ENCODE measurements at places on chromosomes 5 and 9.
A peak's percentile ranks its signal among the peaks of the same experiment; 100 is the strongest.

DNA sequence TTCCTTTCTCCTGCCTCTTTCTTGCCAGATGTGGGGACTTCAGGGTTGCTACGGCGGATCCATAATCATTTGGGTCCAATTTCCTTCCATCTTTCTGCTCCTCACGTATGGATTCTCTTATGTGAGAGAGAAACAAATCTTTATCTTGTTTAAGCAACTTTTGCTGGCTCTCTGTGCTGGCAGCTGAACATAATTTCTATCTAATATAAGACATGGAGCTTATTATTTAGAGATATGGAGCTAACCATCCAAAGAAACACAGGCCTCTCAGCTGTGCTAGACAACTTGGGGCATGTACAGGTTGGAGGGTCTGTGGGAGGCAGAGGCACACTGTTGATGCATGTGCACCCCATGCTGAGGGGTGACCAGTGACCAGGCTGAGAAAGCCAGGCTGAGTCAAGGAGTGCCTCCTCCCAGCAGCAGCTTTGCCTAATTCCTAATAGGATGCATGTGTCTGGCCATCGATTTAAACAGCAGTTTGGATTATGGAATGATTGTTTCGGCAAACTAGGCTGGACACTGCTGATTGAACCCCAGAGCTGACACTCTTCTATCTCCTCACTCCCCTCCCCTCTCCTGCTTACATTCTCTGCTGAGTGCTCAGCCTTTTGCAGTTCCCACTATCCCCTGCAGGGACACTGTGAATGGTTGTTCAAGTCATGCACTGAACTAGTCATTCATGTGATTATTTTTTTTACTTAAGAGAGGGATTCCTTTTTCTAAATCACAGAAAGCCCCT, 195.8 kb downstream of the ERCC6L2 start:
- DNase-seq: no peak

DNA sequence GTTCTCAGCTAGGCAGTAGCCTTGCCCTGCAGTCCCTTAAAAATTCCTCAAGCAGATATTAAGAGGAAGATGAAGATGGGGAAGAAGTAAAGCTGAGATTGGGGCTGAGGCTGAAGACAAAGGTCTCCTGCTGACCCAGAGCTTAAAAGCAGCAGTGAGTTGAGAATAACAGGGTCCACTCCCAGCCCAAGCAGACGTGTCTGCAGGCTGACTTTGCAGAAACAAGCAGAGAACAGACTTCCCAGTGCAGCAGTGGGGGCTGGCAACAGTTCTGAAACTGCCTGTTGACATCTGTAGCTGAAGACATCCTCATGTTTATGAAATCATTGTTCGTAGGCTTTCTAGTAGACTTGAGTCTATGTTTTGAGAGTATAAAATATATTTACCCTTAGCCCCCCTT, 1.1 kb downstream of the CTXN3 start:
- DNase-seq: no peak

DNA sequence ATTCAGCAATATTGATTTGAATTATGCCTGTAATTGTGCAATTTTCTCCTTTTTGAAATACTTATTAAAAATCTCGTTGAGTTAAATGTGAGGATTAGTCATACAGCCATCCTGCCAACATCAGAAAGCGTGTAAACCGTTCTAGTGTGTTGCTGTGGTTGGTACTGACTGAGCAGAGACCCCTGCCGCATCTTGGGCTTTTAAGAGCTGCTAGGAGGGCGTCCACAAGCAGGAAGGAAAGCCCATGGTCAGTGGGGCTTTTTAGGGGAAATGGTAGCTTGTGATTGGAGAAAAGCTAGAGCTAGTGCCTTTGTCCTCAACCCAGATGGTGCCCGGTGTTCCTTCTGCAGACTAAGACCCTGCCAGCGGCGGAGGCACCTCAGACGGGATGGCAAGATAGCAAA, 1.3 kb downstream of the SDHA start:
- no peak for DNase-seq

GRCh38 chr5:65087154-65087553, 318.4 kb downstream of the CWC27 start:
- no peak for DNase-seq

- DNase-seq: no peak
Observed at GRCh38 chr5:175353926-175354325, 90.1 kb downstream of the DRD1 start.

DNA sequence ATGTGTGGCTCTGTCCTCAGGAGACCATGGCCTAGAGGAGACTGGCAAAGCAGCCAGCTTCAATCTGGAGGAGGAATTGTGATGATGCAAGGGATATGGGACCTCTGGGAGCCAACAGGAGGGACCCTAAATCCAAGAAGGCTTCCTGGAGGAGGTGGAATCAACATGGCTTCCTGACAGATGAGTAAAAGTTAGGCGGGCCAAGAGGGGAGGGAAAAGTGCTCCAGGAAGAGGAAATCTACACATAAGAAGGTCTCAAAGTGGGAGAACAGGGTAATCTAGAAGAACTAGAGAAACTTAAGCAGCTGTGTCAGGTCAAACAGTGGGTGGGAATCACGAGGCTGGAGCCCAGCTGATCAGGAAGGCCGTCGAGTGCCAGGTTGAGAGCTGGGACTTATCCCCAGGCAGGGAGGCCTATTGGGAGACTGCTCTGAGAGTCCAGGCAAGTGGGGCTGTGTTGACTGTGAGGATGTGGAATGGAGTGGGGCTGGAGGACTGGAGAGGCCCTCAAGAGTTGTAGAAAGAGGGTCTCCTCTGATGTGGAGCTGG, 119.1 kb downstream of the C9orf50 start:
- DNase-seq: no peak

GRCh38 chr5:72300590-72301339, 19.3 kb downstream of the MRPS27 start:
- no peak for DNase-seq

GRCh38 chr9:113349445-113350094, at the start of gene BSPRY:
Gene BSPRY, plus strand, starts transcription at chr9:113349541. Its CDS starts 39 bp downstream, at chr9:113349580.
- peak; percentile 41 for DNase-seq

GRCh38 chr9:124345751-124346281, 69.4 kb downstream of the PSMB7 start:
- DNase-seq: no peak
